Suprapubic skin (tissue), 4 donors: ENCODE measurements at places on chromosomes 1 and 21. TPM values are rescaled to one million over a fixed set of nuclear protein-coding genes. Genes with fewer than 3 reads are reported as not detected.
A peak's percentile ranks its signal among the peaks of the same experiment; 100 is the strongest.

Gene LGR6
- 4.2 TPM for total RNA-seq

Gene CENPS
- 3.6 TPM for total RNA-seq

Gene HCRTR1
- total RNA-seq = not detected

Gene UTP25
- 12.2 TPM for total RNA-seq

Gene KLHDC8A
- 0.62 TPM for total RNA-seq

DNA sequence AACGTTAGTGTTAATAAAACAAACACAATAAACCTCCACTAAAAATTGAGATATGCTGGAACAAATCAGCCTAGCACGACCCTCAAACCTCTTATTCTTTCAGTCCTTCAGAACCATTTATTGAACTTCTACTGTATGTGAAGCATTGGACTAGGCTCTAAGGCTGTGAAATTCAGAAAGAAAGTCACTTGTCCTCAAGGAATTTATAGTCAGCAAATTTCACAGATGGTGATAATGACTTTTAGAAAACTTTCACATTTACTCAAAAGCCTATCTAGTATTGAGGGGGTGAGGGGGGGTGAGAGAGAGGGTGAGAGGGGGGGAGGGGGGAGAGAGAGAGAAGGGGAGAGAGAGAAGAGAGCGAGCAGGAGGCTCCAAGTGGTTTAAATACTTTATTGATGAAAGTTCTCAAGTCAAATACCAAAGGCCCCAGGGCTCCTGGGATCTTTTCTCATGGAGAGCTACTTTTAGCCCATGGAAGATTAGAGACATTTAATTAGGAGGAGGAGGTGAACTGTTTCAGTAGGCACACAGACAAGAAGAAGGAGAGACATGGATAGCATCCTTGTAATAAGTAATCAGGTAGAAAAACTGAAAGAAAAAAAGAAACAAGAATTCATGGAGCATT, 66.3 kb upstream of the SSX2IP start:
- H3K4me1 ChIP-seq = peaks cover 8% of the 10 kb centered on the region
- no peaks in the 10 kb centered on the region for H3K27me3 ChIP-seq
- no peak overlapping the region for H3K4me3 ChIP-seq
- no peak overlapping the region for H3K27ac ChIP-seq
- no peaks in the 10 kb centered on the region for H3K36me3 ChIP-seq
- no peak for DNase-seq

DNA sequence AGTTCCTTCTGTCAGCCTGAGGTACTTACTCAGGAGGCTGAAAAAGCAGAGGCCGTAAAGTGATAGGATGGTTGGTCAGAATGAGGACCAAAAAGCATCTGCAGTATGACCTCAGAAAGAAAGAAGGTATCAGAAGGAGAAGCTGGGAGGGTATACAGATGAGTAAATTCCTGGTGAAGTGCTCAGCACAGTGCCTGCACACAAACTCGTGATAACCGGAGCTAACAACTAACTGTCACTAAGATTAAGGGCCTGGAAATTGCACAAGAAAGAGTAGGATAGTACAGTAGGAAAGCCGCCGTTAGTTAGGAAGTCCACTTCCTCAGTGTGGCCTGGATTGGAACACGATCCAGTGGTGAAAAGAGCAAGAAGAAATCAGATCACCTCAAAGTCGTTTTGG, 62.6 kb downstream of the VPS26C start:
- no peak overlapping the region for H3K4me3 ChIP-seq
- peaks cover 22% of the 10 kb centered on the region for H3K4me1 ChIP-seq
- no peak overlapping the region for H3K27ac ChIP-seq

GRCh38 chr1:240586006-240586405, 25.9 kb downstream of the GREM2 start:
- no peak for DNase-seq
- H3K4me1 ChIP-seq = no peaks in the 10 kb centered on the region
- no peaks in the 10 kb centered on the region for H3K27me3 ChIP-seq
- H3K27ac ChIP-seq = no peak overlapping the region

DNA sequence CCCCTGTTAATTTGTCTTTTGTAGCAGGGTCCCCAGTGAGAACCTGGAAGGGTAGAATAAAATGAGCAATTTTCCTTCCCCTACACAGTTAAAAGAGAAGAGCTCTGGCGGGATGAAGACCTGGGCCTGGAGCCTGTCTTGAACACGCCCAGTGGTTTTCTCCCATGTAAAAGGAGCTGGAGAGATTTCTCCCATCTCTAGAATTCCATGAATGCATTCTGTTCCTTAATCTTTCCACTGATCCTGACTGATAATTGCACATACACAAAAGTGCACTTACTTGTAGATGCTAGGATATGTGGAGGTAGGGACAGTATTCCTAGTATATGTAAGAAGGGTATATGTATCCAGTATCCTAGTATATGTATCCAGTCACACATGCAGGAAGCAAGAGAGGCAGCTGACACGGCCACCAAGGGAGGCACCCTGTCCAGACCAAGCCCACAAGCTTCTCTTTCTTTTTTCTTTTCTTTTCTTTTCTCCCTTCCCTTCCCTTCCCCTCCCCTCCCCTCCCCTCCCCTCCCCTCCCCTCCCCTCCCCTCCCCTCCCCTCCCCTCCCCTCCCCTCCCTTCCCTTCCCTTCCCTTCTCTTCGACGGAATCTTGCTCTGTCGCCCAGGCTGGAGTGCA, 11.9 kb upstream of the PKNOX1 start:
- H3K36me3 ChIP-seq = no peaks in the 10 kb centered on the region
- no peak overlapping the region for H3K27ac ChIP-seq
- no peaks in the 10 kb centered on the region for H3K4me1 ChIP-seq
- no peak overlapping the region for H3K4me3 ChIP-seq

DNA sequence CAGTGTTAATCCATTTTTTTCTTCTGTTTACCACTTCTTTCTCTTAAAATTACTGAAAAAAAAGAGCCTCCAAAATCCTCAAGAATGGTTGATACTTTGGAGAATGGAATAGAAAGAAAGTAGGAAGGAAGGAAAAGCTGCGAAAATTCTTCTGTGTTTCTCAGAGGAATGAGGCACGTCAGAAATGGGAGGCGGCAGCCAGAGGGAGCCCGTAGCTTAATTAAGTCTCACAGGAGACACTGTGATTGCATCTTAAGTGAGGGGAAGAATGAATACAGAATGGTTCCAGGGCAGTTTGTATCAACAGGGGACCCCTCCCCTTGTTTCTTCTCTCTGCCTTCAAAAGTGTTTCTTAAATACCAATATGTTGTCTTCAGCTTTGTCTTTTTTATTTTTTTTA, 1099.5 kb downstream of the PLA2G4A start:
- H3K27me3 ChIP-seq = no peaks in the 10 kb centered on the region
- no peak overlapping the region for H3K27ac ChIP-seq
- no peaks in the 10 kb centered on the region for H3K36me3 ChIP-seq
- H3K4me3 ChIP-seq = no peak overlapping the region
- no peak for DNase-seq

- no peaks in the 10 kb centered on the region for H3K27me3 ChIP-seq
- peaks cover 5% of the 10 kb centered on the region for H3K4me1 ChIP-seq
- H3K4me3 ChIP-seq = no peak overlapping the region
- DNase-seq = no peak
Measured at GRCh38 chr1:78840453-78841271, 165.9 kb downstream of the ADGRL4 start.

DNA sequence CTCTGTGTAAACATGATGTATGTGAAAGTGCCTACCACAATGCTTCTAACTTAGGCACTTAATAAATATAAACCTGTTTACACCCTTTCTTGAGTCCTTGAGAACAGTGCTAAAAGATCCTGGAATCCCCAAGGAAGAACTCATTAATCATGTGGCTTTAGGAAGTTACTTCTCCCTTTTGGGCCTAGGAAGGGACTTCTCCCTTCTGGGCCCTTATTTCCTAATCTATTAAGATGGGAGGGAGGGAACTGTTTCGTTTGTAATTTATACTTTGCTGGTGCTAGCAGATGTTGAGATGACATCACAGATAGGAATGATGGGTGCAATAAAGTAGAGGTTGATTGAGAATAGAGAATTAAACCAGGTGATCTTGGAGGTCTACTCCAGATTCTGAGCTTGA, 1.2 kb downstream of the BTF3L4 start:
- H3K27ac ChIP-seq = peak overlapping the region; percentile 96
- H3K4me3 ChIP-seq = peak overlapping the region; percentile 98
- DNase-seq = no peak

DNA sequence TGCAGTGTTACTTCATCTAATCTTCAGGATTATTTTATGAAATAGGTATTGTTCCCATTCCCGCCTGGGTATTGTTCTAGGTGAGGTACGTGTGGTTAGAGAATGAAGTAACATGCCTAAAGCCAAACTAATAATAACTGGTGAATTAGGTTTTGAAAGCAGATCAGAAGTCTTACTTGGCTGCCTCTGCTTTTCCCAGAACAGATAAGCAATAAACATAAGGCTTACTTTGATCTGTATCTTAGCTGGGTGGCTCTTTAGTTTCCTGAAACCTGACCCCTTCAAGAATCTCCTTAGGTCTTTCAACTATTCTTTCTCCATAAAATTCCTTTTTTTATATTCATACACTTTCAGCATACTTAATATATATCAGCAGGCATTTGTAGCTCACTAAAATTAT, 65.3 kb downstream of the VAV3 start:
- H3K4me1 ChIP-seq = peaks cover 3% of the 10 kb centered on the region
- DNase-seq = no peak
- H3K36me3 ChIP-seq = no peaks in the 10 kb centered on the region
- no peaks in the 10 kb centered on the region for H3K27me3 ChIP-seq

DNA sequence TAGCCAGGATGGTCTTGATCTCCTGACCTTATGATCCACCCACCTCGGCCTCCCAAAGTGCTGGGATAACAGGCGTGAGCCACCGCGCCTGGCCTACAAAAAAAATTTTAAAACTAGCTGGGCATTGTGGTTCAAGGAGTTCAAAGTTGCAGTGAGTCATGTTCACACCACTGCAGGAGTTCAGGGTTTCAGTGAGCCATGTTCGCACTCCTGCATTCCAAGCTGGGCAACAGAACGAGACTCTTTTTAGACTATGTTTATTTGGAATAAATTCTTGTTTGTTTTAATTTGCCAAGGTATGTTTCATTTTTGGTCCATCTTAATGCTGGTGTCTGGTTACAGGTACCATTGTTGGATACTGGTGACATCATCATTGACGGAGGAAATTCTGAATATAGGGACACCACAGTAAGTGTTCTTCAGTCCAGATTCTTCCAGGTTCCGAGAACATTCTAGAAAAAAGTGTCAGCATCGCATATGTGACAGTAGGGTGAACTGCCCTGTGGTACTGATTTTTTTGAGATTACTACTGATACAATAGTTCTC, 3.9 kb downstream of the PGD start:
- no peaks in the 10 kb centered on the region for H3K27me3 ChIP-seq
- no peak for DNase-seq
- H3K27ac ChIP-seq = no peak overlapping the region
- no peak overlapping the region for H3K4me3 ChIP-seq
- H3K4me1 ChIP-seq = peaks cover 24% of the 10 kb centered on the region

GRCh38 chr1:19797827-19798226, 1.9 kb downstream of the TMCO4 start:
- DNase-seq = no peak
- H3K4me1 ChIP-seq = peaks cover 17% of the 10 kb centered on the region
- no peak overlapping the region for H3K4me3 ChIP-seq
- no peaks in the 10 kb centered on the region for H3K27me3 ChIP-seq
- no peak overlapping the region for H3K27ac ChIP-seq

DNA sequence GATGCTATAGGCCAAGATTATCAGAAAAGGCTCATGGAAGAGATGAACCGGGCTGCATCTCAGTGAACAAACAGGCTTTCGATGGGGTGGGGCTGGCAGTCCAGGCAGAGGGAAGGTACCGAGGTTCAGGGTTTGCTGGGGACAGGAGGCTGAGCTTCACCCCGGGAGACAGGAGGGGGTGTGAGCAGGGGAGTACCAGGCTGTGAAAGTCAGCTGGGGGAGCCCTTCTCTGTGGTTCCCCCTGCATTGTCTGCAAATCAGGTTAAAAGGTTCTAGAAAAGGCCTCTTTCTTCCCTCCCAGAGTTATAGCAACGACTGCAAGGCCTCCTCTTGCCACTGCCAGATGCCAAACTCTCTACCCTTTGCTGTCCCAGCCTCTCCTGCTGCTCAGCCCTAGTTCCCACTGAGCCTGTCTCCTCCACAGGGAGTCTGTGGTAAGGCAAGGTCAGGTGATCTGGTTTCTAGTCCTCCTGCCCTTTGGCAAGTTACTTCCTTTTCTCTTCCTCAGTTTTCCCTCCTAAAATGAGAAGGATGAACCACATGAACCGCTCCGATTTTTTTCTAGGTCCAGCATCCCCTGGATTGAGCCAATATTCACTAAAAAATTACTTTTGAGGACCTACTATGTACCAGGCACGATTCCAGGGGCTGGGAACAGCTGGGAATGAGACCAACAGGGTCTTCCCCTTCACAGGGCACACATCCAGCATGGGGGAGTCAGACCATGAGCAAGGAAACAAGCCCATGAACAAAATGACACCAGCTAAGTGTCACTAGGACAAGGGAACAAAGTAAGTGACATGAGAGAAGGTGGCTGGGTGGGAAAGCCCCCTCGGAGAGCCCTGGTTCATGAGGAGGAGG, 7.2 kb downstream of the LAD1 start:
- H3K27ac ChIP-seq = no peak overlapping the region
- H3K4me1 ChIP-seq = peaks cover 43% of the 10 kb centered on the region
- no peak overlapping the region for H3K4me3 ChIP-seq
- no peaks in the 10 kb centered on the region for H3K27me3 ChIP-seq
- no peak for DNase-seq
- H3K36me3 ChIP-seq = peaks cover 3% of the 10 kb centered on the region

GRCh38 chr1:87402241-87403002, 73.7 kb downstream of the LMO4 start:
- H3K27me3 ChIP-seq = no peaks in the 10 kb centered on the region
- H3K27ac ChIP-seq = no peak overlapping the region
- H3K4me1 ChIP-seq = peaks cover 17% of the 10 kb centered on the region

- no peaks in the 10 kb centered on the region for H3K36me3 ChIP-seq
- no peaks in the 10 kb centered on the region for H3K27me3 ChIP-seq
- H3K27ac ChIP-seq = peak overlapping the region; percentile 29
- no peak for DNase-seq
Measured at GRCh38 chr1:63799820-63800219, 26.0 kb downstream of the ROR1 start.

DNA sequence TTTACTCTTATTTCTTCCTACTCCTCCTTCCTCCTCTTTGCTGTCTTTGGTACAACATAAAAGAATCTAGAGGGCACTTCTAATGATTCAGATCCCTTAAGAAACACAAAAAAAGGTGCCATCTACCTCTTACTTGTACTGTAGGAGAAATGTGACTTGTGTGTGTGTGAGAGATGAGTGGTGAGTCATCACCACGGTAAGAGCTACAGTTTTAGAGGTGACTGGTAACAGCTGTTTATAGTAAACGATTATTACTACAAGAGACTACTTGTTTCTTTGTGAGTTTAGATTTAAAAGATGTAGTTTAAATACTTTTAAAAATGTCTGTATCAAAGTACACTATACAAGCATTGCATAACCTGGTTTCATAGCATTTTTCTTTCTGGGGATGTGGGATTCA, 40.4 kb downstream of the SLC35D1 start:
- H3K27me3 ChIP-seq = no peaks in the 10 kb centered on the region
- H3K27ac ChIP-seq = no peak overlapping the region
- H3K36me3 ChIP-seq = peaks cover 18% of the 10 kb centered on the region
- no peaks in the 10 kb centered on the region for H3K4me1 ChIP-seq
- no peak for DNase-seq

DNA sequence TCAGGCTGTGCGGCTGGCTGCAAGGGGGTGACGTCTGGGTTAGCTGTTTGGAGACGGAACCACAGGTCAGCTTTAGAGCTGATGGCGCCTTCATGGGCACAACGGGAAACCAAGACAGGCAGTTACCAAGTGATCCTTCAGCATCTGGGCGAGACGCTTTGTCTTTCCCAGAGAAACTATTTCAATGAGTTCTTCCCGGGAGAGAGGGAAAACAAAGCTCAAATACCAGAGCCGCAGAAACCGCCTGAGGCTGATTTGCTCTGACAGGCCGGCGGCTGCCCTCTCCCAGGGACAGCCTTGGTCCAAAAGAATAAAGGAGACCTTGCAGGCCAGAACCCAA, 76.5 kb downstream of the CD58 start:
- peaks cover 50% of the 10 kb centered on the region for H3K4me1 ChIP-seq
- H3K4me3 ChIP-seq = no peak overlapping the region
- no peaks in the 10 kb centered on the region for H3K27me3 ChIP-seq
